Breast epithelium (tissue), 4 donors: ENCODE measurements at places on chromosomes 7 and 10. TPM values are rescaled to one million over a fixed set of nuclear protein-coding genes. Genes with fewer than 3 reads are reported as not detected.

The CALN1 gene
- total RNA-seq, result 0.33 TPM

The CFAP43 gene
- total RNA-seq, result 8.5 TPM

The CDK14 gene
- 64.7 TPM for total RNA-seq

The OR2A5 gene
- total RNA-seq, result not detected

The SLC13A4 gene
- 0.32 TPM for total RNA-seq

The ADCY1 gene
- total RNA-seq, result 14.4 TPM

The HYAL4 gene
- total RNA-seq, result not detected

The LZTS2 gene
- 44.0 TPM for total RNA-seq

The EEPD1 gene
- total RNA-seq, result 10.5 TPM

The PILRA gene
- 9.9 TPM for total RNA-seq

The TACC2 gene
- 30.5 TPM for total RNA-seq

The DRGX gene
- total RNA-seq, result not detected

The NME8 gene
- not detected for total RNA-seq

The SLC39A12 gene
- 0.16 TPM for total RNA-seq

The MINDY4 gene
- 5.6 TPM for total RNA-seq

The HOXA7 gene
- 8.8 TPM for total RNA-seq

The TMEM213 gene
- total RNA-seq, result 2.3 TPM

The WEE2 gene
- total RNA-seq, result not detected

The ANKMY2 gene
- 14.9 TPM for total RNA-seq

The KCP gene
- 0.88 TPM for total RNA-seq

The ADRB1 gene
- 0.66 TPM for total RNA-seq

The BEND7 gene
- total RNA-seq, result 17.7 TPM

The MSMB gene
- not detected for total RNA-seq

The OR2A42 gene
- under 0.01 TPM for total RNA-seq

The HGF gene
- 15.7 TPM for total RNA-seq

The ALOX5 gene
- total RNA-seq, result 49.0 TPM

The LIPF gene
- not detected for total RNA-seq

The SFTPA1 gene
- total RNA-seq, result not detected

The UNCX gene
- total RNA-seq, result not detected

The LEP gene
- total RNA-seq, result 41.6 TPM

The CRYGN gene
- total RNA-seq, result 1.3 TPM

The SLC16A9 gene
- 1.2 TPM for total RNA-seq
